Iris pigment epithelial cell (primary cell): ENCODE measurements at places on chromosomes 11 and 22.

DNA sequence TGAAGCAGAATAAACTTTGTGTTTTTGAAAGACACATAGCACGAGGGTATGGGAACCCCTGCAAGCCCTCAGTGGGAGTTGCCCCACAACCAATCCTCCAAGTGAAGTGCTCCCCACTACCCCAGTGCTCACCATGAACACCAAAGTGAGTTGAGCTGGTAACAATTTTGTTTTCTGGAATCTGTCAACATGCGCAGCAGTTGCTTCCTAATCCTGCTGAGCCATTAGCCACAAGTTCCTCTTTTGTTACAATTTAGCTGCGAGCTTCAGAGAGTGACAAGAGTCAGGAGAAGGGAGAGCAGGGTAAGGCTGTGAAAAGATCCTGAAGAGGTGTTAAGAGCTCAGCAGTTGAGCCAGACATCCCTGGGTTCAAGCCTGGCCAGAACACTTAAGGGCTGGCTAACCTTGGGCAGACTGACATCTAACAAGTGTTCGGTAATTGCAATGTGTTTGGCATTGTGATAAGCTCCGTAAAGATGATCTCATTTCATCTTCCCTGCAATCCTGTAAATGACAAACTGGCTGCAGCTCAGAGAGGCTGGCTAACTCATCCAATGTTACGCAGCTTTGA is 24.1 kb upstream of the ASPHD2 start:
- DNase-seq, result no peak

GRCh38 chr11:108117746-108118371 is 3.5 kb upstream of the ACAT1 start:
- DNase-seq, result peak; percentile 75

DNA sequence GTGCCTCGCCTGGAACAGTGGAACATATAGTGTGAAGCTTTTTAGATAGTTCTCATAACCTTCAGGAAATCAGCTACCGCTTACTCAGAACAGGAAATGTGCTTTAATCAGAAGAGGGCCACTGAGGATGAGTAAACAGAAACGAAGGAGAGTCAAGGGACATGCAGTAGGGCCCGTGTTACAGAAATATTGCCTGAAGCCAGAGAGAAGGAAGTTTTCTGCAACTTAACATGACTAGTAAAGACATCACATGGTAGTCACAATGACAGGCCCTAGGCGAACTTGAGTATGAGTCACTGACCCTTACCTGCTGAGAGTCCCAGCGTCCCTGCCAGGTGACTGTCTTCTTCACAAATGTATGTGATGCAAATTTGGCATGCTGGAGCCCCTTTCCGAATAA is 39.4 kb downstream of the CARD18 start:
- peak; percentile 16 for DNase-seq

DNA sequence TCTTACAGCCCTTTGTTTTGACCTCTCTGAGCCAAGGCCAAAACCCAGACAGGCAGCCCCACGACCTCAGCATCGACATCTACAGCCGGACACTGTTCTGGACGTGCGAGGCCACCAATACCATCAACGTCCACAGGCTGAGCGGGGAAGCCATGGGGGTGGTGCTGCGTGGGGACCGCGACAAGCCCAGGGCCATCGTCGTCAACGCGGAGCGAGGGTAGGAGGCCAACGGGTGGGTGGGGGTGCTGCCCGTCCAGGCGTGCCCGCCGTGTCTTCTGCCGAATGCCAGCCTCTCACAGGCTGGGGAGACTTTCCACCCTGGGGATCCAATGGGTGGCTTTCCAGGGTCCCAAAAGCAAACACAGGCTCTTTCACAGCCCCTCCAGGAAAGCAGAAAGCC is 37.1 kb upstream of the PPP6R3 start:
- DNase-seq, result no peak

DNA sequence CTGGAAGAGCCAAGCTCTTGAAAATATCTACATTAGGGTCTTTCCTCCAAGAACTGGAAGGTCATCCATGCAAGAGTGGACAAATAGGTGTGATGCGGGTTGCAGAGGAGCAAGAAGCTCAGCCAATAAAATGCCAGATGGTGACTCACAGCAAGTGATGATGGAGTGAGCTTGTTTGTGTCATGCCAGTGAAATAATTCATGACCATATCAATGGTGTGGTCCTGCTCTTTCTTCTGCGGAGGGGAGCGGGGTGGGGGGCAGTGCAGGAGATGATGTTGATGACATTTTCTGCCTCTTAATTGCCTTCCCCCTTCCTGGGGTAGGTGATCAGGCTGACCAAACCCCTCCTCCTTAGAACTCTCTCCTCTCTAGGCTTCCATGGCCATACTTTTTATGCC is 118.5 kb upstream of the TIMP3 start:
- no peak for DNase-seq

GRCh38 chr11:13134066-13134465 is 125.0 kb downstream of the RASSF10 start:
- no peak for DNase-seq

DNA sequence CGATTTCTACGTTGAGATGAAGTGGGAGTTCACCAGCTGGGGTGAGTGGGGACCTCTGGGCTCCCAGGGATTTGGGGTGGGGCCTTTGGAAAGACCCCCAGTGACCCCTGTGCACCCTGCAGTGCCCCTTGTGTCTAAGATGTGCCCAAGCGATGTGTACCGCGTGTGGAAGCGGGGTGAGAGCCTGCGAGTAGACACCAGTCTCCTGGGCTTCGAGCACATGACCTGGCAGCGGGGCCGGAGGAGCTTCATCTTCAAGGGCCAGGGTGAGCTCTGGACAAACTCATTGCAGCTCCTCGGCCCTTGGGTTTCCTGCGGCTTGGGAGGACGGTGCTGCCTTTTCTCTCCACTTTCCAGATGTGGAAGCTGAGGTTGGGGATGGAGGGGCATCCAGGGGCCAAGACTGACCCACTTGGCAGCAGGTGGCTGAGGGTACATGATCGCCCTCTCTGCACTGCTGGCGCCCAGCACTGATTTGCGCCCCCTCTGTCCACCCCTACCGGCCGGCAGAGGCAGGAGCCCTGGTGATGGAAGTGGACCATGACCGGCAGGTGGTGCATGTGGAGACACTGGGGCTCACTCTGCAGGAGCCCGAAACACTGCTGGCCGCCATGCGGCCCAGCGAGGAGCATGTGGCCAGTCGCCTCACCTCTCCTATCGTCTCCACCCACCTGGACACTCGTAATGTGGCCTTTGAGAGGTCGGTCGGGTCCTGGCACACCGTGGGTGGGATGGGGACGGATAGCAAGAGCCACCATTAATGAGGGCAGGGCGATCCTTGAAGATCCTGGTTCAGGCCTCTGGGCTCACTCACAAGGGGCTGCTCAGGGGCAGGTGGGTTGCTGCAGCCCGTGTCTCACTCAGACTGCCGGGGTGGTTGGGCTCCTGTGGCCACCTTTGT is 2.6 kb downstream of the ANKRD13D start:
- DNase-seq, result no peak

DNA sequence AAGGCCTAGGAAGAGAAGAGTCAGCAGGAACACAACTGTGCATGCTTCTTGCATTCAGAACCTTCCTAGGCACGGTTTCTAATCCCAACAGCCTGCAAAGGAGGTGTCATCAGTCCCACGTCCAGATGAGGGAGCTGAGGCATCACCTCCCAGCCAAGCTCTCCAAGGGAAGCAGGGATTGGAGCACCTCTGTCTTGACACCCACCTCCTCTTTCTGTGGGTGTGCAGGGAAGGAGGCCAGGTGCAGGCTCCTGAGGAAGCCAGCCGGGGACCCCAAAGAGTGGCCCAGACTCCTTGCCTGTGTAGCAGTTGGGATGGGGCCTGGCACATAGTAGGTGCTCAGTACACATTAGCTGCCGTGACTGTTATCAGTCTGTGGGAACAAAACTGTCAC is 2.0 kb downstream of the PNPLA5 start:
- peak; percentile 39 for DNase-seq

DNA sequence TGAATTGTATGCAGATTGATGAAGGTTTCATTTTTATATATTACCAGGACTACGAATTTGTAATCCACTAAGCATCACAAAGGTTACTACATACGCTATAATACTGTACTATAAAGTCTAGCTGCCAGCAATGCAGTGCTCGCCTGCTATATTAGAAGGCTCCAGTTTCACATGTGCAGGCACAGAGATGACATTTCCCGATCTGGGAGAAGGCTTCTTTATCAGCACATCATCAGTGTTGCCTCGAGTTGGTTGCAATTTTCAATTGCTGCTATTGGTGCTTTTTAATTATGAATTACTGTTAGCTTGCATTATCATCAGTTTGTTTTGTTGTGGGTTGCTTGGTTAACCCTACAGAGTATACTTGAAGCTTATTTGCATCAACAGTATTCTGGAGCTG is 143.2 kb upstream of the TEAD1 start:
- DNase-seq, result no peak

DNA sequence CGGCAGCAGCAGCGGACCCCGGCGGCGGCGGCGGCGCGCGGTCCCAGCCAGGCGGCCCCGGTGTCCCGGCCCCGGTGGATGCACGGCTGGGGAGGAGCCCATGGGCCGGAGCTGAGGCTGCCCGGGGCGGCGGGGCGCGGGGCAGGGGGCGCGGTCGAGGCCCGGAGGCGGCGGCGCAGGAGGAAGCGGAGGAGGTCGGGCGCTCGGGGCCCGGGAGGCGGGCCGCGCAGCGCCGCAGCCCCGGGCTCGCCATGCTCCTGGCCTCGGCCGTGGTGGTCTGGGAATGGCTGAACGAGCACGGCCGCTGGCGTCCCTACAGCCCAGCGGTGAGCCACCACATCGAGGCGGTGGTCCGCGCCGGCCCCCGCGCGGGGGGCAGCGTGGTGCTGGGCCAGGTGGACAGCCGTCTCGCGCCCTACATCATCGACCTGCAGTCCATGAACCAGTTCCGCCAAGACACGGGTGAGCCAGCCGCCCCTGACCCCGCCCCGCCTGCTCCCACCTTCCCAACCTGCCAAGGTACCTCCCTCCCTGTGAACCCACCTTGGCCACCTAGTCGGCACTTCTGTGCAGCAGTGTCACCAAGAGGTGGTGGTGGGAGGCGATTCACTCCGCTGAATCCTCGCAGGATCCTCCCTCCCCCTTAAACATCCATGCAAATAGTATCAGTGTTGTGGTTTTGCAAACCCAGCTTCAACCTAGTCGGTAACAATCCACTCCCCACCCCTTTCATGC is 580 bp downstream of the DTX4 start:
- DNase-seq, result no peak
